ENCODE measurements at places on chromosomes 7 and 10.

- no peak for DNase-seq
Observed at GRCh38 chr10:44962870-44963738, 3.5 kb downstream of the RASSF4 start.

GRCh38 chr7:155963771-155964195, 151.5 kb upstream of the SHH start:
- no peak for DNase-seq

DNA sequence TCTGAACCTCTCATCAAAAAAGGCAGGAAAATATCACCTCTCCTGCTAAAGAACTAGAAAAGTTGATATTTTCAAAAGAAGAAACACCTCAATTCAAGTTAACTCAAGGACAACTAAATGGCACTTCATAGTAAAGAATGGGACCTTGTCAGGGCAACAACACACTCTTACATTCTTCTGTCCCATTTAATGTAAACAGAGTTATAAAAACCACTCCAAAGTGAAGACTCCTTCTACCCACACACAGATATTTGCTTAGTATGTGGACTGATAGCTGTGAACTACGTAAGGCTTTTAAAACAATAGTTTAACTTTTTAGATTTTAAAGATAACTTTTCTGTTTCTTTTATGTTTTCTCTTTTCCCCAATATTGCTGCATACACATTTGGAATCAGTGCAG, 118.3 kb downstream of the ZNF37A start:
- no peak for DNase-seq

GRCh38 chr7:22082553-22082885, 136.8 kb upstream of the CDCA7L start:
- no peak for DNase-seq

- DNase-seq, result no peak
Observed at GRCh38 chr10:51010977-51011376, 63.3 kb upstream of the PRKG1 start.

GRCh38 chr10:2011106-2011716, 273.9 kb upstream of the ADARB2 start:
- no peak for DNase-seq

GRCh38 chr10:19096501-19097073, 48.0 kb downstream of the MALRD1 start:
- DNase-seq, result no peak

DNA sequence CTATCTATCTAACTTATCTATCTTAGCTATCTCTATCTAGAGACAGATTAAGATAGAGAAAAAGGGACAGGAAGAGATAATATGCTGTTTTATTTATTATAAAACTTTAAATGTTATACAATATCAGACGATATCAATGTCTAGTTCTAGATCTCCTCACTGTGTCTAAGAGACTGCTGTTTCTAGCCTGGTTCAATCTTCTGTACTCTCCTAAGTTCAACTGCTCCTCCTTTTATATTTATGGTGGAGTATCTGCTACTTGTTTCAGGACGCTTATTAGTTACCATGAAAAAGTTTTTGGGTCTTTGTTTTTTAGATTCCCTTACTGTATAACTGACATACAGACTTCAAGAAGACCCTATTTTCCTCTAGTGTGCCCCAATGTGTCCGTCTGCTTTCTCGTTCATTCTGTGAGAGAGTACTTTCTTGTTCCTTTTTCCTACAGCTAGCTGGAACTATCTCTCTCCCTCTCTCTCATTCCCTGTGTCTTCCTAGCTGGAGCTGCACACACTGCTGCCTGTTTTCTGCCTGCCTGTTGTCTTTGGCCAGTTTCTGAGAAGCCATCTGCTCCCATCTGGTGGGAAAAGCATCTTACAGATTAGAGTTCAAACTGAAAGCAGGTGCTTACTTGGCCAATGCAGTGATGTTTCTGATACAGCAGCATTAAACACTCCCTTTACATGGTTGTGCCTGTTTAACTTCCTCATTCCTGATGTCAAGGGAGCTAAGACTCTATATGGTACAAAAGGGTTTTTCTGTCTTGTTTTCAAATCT, 49.4 kb upstream of the ARL4A start:
- DNase-seq, result no peak

- no peak for DNase-seq
Observed at GRCh38 chr7:102101111-102101551, 185.5 kb upstream of the SH2B2 start.

GRCh38 chr10:124283215-124283948, 135.3 kb downstream of the OAT start:
- DNase-seq, result no peak
